ENCODE measurements at places on chromosomes 13 and 19. TPM values are rescaled to one million over a fixed set of nuclear protein-coding genes. Genes with fewer than 3 reads are reported as not detected.

GRCh38 chr13:31982124-31982523 is 49.5 kb upstream of the FRY start:
- DNase-seq: no peak

GRCh38 chr19:3398114-3398899 is 31.9 kb downstream of the NFIC start:
- peak; percentile 69 for DNase-seq

CYP4F8 gene
- total RNA-seq: 10.3 TPM

DNA sequence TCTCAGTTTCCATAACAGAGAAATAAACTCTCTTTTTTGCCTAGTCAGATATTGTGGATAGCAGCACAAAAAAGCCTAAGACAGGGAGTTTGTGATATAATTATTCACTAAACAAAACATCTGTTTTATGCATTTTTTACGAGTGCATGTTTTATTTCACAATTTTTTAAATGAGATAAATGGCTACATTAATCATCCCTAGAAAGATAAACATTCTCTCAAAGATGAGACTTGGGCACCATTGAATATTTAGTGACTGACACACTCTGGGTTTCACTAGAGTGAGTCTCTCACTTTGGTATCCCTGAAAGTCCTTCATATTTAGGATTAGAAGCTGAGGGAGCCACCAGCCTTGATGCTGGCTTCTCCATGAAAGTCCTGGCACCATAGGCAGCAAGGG is 74.3 kb upstream of the LRCH1 start:
- DNase-seq: no peak

EFNB2 gene
- 12.1 TPM for total RNA-seq

- no peak for DNase-seq
Measured at GRCh38 chr19:34767951-34768350, 5.1 kb downstream of the ZNF599 start.

LYPD3 gene
- total RNA-seq: 484 TPM

DNA sequence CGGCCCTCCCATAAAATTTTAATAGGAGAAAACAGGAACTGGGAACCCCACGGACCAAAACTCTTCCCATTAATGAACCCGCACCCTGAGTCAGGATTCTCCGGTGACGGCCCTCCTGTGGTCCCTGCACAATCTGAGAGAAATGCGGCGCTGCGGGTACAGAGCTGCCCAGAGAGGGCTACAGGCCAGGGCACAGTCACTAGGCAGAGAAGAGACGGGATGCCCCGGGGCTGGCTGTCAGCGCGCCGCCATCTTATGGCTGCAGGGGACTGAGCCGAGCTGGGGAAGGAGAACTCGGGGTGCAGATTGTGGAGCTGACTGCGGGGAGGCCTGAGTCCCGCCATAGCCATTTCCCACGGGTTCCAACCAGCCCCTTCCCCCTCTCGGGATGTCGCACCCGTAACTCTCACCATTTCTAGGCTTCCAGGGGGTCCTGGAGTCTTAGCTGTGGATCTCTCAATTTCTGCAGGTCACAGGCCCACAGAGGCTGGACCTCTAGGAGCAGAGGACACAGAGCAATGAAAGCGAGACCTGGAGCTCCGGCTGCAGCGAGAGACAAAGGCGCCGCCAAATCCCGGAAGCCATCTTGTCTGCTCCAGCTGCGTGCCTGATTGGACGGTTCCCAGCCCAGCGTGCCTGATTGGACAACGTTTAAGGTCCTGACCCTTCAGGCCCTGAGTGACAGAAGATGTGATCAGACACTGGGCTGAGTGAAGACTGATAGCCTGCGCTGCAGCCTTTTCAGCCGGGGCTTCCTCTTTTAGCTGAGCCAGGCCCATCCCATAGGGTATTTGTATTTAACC is at the start of gene ZNF675:
ZNF675 (minus strand) TSS at position 592 of the 803 bp plus-strand sequence; CDS start at position 413, 179 bp downstream.
- peak; percentile 99 for DNase-seq

- DNase-seq: no peak
Measured at GRCh38 chr13:77384999-77385398, 58.1 kb upstream of the MYCBP2 start.

DNA sequence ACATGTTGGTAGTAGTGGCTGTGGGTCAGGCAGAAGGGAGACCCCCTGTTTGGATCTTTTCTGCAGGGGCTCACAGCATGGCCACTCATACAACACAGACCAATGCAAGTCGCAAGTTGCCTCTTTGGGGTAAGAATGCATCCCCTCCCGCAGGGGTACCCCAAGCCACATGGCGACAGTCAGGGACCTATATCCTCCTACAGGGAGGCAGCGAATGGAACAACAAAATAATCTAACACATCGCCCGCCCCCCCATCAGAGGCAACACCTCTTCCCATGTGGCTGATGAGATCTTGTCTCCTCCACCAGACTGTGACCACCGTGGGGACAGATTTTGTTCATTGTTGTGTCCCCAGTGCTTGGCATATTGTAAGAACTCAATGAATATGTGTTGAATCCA is 40.7 kb upstream of the PNMA8B start:
- no peak for DNase-seq

- DNase-seq: no peak
Measured at GRCh38 chr19:1789261-1790041, 22.6 kb downstream of the ATP8B3 start.

DNA sequence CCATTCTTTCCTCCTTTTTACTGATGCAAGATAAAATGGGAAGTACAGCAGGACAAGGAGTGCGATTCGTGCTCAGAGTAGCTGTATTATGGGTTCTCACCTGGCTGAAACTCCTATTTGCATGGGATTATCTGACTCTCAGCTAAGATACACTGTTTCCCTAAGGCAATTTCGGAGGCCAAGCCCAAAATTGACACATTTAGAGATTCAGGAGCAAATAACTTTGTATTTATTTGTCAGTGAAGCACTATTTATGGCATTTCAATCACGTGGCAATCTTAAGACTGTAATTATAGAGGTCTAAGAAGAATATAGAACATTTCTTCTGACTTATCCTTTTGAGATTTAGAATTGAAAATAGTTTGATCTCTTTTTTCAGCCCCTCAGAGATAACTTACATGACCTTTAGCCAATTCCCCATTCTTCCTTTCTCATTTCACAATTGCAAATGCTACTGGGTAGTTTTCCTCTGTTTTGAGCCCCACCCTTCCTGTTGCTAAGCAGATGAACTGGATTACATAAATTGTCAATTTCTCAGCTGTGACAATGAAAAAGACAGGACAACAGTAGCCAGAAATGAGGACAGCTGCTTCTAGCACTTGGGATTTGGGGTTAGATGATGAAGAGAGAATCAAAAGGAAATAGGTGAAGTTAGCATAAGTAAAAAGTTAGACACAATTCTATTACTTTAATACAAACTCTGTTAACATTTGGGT is 122.7 kb upstream of the FRY start:
- DNase-seq: no peak

DNA sequence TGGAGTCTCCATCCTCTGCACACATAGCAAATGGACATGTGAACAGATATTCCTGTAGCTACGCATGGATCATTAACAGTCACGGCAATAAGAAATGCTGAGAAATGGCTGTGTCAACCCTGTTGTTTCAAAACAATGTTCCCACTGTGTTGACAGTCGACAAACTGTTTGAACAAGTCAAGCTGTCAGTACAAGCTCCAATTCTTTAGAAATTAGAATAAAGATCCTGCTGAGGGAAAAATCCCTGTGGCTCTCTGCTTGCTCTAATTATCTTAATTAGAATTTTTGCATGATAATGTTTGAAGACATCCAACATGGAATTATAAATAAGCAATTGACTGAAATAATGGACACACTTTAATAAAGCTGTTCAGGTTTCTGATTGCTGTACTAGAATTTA is 37.9 kb upstream of the CPB2 start:
- DNase-seq: no peak

FOSB gene
- total RNA-seq: 18.2 TPM

DNA sequence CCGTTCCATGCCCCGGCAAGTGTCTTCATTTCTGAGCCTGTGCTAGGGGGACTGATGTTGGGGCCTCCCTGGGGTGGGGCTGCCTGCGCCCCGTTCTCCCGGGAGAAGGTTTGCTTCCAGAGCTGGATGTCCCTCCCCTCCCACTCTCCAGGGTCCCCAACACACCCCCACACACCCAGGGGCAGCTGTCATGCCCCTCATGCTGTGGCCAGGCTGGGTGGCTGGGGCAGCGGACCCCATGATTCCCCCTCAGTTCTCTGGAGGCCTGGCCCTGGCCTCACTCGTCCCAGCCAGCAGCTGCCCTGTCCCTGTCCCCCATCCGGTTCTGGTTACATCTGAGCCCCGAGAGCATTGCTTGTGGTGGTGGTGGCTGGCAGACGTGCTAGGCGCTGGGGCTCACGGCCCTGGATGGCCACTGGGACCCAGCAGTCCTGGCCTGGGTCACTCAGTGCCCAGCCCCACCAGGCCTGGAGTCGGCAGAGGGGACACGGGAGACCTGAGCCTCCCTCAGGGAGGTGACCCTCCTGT is 184.8 kb downstream of the KDM4B start:
- peak; percentile 84 for DNase-seq

- DNase-seq: no peak
Measured at GRCh38 chr13:83352391-83352790, 529.9 kb downstream of the SLITRK1 start.

DNA sequence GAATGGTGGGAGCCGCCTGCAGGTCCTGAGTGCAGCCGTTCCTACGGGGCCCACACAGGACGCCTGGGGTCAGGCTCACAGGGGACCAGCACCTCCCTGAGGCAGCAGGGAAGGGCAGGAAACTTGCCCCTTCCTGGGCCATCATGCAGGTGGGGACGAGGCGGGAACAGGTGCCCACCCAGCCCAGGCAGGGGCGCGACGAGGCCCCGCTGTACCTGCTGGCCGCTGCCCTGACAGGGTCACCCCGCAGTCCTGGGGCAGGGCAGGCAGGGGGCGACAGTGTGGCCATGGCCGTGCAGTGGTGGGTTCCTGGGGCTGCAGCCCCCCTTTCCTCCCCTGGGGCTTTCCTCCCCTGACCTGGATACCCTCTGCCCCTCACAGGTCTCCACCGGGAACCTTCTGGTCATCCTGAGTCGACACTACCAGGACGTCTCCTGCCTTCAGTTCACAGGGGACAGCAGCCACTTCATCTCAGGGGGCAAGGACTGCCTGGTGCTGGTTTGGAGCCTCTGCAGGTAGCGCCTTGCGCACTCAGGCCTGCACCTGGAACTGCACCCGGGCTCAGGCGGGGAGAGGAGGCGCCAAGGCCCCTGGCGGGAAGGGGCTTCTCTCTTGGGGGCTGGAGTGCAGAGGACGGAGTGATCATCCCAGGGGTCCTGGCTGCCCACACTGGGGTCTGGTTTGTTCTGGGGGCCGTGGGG is 5.4 kb downstream of the WDR18 start:
- DNase-seq: no peak

DNA sequence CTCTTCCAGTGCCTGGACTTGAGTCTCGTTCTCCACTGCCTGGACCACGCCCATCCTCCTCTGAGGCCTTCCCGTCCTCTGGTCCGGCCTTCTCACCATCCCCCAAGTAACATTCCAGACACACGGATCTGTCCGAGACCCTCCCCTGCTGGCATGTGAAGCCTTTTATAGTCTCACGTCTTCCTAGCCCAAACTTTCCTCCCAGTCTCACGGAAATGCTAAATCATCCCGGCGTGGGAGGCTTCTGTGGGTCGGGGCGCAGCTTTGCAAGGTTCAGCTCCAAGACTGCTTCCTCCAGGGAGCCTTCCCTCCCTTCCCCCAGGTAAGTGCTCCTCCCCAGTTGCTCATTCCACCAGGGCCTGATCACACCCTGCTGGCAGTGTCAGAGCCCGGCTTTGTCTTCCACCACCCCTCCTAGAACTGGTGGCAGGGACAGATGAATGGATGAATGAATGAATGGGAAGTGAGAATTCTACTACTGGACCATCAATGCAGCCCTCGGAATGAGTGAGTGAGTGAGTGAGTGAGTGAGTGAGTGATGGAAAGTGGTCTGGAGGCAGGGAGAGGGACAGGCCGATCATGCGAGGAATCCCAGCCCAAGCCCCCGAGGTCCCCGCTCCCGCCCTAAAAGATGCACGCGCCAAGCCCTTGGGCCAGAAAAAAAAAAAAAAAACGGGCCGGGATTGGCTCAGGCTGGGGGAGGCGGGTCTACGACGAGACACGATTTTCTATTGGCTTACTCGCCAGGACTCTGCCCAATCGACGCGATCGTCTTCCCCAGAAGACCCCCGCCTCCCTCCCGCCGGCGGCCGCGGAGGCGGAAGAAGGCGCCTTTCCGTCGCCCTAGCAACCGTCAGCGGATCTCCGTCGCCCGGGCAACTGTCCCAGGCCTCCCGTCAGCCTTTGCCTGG is 9.3 kb downstream of the EPHX3 start:
- DNase-seq: peak; percentile 83

DNA sequence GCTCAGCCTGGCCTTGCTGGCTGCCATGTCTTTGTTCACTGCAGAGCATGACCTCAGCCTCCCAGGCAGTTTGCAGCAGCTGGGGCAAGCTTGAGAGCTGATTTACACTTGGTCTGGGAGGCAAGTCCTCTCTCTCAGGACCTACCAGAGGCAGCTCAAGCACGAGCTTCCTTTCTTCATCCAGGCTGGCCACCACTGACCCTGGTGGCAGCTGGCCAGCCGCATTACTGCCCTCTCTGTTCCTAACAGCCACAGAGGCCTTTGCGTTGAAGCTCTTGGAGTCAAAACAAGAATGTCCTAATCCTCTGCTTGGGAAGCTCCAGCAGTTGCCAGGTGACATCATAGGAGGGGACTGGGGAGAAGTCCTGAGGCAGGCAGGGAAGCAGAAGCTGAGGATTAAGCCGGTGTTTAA is 85.7 kb downstream of the NUFIP1 start:
- DNase-seq: peak; percentile 75

GRCh38 chr19:31418055-31418454 is 68.8 kb upstream of the TSHZ3 start:
- no peak for DNase-seq

DNA sequence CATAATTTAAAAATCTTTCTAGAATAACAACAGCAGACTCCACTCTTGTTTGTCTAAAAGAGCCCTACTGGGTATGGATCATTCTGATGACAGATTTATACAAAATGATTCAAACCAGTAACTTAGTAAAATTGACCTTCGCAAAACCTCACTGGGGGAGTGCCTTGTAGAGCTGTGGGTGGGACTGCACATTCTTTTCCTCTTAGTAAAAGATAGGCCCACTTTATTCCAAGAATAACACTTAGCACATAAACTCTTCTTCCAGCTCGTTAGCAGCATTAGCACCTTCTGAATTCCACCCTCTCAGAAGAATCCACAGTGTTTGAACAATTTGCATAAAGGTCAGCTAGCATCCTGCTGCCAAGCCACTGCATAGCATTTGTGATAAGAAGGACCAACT is 106.8 kb downstream of the STOML3 start:
- no peak for DNase-seq

- DNase-seq: peak; percentile 91
Measured at GRCh38 chr19:33302974-33303790, 848 bp upstream of the CEBPA start.

DNA sequence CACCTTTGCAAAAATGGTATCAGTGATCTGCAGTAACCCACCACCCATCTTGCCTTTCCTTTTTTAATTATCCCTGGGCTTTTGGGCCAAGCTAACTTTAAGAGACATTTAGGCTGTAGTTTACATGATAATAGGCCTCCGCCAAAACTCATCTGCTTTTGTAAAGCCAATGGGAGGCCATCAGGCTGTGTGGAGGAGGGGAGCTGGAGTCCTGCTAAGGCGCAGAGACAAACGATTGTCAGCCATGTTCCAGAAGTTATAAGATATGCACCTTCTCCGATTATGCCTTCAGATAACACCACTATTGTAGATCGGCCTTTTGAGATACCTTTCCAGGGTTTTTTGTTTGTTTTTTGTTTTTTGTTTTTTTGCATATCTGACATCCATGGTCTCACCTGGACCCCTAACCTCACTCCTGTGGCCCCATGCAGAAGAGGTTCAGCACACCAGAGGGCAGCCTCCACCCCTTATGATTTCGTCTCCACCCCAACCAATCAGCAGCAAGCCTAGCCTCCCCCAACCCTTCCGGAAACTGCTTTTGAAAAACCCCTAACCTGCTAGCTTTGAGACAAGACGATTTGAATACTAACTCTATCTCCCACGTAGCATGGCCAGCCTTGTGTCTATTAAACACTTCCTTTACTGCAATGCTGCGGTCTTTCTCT is 113.9 kb upstream of the UBL3 start:
- no peak for DNase-seq

All from lower leg skin (tissue), 4 donors.